ENCODE measurements at places on chromosomes 12 and 14.
A peak's percentile ranks its signal among the peaks of the same experiment; 100 is the strongest.

- no peak for DNase-seq
Measured at GRCh38 chr12:115491511-115492250, 785.8 kb downstream of the MED13L start.

DNA sequence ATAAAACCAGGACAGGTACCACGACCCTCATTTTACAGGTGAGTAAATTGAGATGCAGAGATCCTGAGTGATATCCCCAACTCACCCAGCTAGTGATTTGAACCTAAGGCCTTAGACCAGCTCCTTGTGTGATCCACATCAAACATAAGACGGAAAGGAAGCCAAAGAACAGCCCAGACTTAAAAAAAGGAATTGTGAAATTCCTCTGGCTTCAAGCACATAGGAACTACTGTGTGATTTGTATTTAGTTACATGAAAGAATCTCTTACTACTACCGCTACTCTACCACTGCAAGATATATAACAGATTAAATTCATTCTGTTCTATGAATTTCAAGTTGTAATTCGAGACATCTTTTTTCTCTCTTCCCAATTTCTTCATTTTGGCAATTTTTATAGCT is 10.5 kb downstream of the E2F7 start:
- no peak for DNase-seq

GRCh38 chr14:24262821-24263733 is at the start of gene TGM1:
TSS of gene TGM1 (minus strand) at chr14:24263177. CDS start at chr14:24262352, 825 bp downstream.
- DNase-seq = no peak

DNA sequence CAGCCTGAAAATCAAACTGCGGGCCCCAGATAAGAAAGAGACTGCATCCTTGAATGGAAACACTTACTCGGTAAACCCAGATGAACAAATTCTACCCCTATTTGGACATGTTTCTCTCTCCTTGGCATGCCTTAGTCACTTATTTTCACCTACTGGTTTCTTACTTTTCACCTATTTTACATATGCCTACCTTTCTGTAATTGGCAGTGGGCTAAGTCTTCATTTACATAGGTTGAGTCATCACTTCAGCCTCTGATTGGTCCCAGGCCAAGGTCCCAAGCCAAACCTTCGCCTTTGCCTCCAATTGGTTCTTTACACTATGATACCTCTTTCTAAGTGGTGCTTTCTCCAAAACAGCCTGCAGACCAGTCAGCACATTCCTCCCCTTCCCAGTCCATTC is 111.3 kb downstream of the DYRK2 start:
- no peak for DNase-seq

DNA sequence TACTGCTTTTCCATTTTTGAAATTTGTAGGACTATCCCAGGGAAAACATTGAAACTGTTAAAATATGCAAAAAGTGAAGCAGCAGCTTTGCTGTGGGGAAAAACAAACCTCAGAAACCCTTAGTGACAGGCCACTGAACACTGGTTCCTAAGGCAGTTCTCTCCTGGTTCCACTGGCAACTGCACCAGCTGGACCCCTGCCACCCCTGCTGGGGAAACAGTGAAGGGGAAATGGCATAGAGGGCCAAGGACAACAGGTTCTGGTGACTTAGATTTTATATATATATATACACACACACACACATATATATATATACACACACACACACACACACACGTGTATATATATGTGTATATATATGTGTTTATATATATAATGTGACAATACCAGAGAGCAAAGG is 16.2 kb upstream of the KRT7 start:
- no peak for DNase-seq

- DNase-seq = no peak
Measured at GRCh38 chr12:34219046-34219770, 196.9 kb downstream of the ALG10 start.

- DNase-seq = no peak
Measured at GRCh38 chr12:105214670-105215375, 21.2 kb downstream of the APPL2 start.

GRCh38 chr14:81396113-81396512 is 4.0 kb downstream of the STON2 start:
- no peak for DNase-seq

DNA sequence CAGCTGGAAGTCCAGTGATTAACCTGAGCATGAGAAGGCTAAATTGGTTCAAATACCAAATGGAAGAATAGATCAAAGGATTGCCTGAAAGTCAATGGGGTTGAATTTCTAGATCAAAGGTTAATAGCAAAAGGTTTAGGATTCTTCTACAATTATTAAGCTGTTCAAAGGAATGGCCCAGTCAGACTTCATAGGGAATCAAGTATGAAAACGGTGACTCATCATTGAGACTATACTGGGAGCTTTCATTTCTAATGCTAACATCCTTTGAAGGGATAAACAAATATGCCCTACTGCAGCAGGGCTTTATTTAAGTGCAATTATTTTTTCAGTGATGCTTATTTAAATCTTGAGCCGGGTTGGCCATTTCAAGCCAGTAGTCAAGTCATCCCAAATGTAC is 152.8 kb downstream of the RIMBP2 start:
- no peak for DNase-seq

DNA sequence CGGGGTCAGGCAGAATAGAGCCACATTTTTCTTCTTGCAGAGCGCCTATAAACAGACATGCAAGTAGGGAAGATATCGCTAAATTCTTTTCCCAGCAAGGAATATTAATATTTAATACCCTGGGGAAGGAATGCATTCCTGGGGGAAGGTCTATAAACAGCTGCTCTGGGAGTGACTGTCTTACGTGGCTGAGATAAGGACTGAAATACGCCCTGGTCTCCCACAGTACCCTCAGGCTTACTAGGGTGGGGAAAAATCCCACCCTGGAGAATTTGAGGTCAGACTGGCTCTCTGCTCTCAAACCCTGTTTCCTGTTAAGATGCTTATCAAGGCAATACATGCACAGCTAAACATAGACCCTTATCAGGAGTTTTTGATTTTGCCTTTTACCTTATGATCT is 262.3 kb downstream of the CEP128 start:
- no peak for DNase-seq

GRCh38 chr14:44576356-44576755 is 69.3 kb upstream of the FSCB start:
- DNase-seq = no peak

- no peak for DNase-seq
Measured at GRCh38 chr14:72541546-72541945, 352.4 kb downstream of the DPF3 start.

DNA sequence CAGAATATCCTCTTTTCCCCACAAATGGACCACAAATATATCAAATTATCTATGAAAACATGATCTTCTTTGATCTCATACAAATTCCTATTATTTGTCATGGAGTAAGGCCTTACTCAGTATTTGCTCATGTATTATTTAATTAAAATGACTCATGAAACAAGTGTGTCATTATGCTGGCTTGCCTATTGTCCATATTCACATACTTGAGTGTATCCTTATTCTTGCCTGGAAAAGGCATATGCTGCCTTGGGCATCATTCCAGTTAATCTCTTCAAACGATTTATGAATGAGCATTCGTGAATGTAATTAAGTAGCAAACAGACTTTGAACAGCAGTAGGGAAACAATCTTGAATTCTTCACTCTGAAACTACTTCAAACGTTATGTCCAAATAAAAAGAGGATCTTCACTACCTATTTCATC is 22.6 kb upstream of the SNRPF start:
- no peak for DNase-seq

- no peak for DNase-seq
Measured at GRCh38 chr14:98592611-98593170, 679.3 kb downstream of the BCL11B start.

GRCh38 chr14:64540208-64541202 is at the start of gene HSPA2:
TSS of gene HSPA2 (plus strand) at chr14:64540741. CDS start at chr14:64540850, 109 bp downstream.
- peak; percentile 94 for DNase-seq

GRCh38 chr12:45725631-45726602 is 3.6 kb upstream of the ARID2 start:
- DNase-seq = peak; percentile 14

- DNase-seq = no peak
Measured at GRCh38 chr12:3002646-3003045, 43.4 kb downstream of the TEAD4 start.

- no peak for DNase-seq
Measured at GRCh38 chr12:132132609-132133430, 11.3 kb downstream of the DDX51 start.

- DNase-seq = no peak
Measured at GRCh38 chr12:13390381-13390861, 193.9 kb downstream of the EMP1 start.
